ENCODE measurements at places on chromosomes 5 and 9.

DNA sequence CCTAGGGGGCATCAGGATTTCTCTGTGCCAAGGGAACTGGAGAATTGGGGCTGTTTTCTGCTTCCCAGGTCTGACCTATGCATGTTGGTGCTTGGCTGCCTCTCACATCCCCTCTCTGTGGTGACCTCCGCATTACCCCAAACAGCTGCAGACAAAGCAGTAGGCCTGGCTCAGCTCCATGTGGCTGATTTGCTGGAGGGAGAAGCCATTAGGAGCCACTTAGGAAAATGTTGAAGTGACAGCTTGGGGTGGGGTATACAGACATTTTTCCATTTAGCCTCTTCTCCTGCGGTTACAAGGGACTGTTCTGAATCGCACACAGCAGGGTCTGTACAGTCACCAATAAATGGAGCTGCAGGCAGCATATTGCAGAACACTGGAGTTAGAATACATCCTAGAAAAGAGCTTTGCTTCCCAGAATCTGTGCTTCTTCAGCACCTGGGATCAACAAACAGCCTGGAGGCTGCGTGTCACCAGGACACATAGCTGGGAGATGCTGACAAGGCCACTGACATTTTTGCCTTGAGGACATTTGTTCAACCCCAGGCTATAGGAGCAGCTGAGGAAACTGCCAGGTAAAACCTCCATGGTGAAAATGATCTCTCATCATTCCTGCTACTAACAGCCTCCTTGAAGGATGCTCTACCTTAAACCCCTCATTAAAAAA lies 335.3 kb downstream of the DIRAS2 start:
- no peak for DNase-seq

- DNase-seq, result no peak
These were observed 284.5 kb upstream of the NUDT12 start for GRCh38 chr5:103847060-103847459.

GRCh38 chr5:108003178-108003577 lies 332.4 kb upstream of the EFNA5 start:
- DNase-seq, result no peak

DNA sequence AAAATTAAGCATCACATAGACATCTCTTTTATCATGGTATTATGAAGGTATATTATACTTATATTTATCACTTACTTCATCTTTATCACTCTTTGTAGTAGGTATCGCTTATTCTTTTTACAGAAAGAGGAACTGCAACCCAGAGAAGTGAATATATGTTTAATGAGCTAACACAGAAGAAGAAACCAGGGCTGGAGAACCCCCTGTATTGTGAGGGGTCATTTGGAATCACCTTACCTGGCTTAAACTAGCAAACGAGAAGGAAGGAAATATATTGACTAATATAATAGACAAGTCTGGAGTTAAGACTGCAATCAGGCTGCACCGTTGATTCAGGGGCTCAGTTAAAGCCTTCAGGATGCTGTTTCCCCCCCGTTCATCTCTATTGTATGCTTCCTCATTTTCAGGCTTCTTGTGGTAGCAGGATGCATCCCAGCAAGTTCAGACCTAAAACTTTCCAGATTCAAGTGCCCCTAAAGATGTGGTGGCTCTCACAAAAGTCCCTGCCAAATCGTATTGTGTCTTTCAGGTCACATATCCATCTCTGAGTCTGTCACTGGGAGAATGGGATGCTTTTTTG lies 146.4 kb downstream of the GCNT1 start:
- DNase-seq, result no peak

- DNase-seq, result no peak
These were observed 3.5 kb downstream of the LECT2 start for GRCh38 chr5:135951257-135951656.

GRCh38 chr9:94920420-94921091 lies 194.1 kb downstream of the AOPEP start:
- DNase-seq, result no peak

DNA sequence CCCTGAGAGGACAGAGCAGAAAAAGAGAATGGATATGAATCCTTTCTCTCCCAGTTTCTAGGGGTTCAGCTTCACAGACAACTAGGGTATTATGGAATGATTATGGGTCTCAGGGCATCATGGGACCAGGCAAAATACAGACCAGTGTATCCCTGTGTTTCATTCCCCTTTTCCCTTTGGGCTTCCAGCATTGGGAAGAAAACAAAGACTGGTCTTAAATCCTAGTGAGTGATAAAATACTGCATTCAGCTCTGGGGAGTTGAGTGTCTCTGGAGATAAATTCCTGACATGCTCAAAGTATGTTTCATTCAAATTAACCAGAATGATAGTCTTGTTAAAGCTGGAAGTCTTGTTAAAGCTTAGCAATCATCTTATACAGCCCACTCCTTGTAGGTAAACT lies 2.4 kb upstream of the POU4F3 start:
- no peak for DNase-seq

GRCh38 chr5:118450554-118451332 lies 537.6 kb downstream of the DTWD2 start:
- DNase-seq, result no peak
